ENCODE measurements at places on chromosomes 2 and 18.

DNA sequence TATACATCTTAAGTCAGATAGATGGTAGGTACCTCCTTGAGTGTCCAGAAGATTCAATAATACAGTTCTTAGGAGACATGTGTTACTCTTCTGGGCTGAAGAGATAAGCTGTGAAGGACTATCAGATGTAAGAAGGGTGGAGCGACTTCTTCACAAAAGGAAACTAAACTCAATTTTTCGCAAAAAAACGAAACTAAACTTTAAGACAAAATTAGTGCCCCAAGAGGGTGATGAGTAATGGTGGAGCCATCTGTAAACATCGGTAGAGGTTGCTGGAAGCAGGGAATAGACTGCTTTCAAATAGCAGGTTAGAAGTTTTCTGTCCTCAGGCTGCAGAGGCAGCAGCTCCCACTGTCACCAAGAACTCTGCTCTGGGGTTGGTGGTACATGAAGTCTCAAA is 111.6 kb upstream of the TACR1 start:
- DNase-seq: no peak

GRCh38 chr2:198144660-198145059 is 340.3 kb downstream of the PLCL1 start:
- no peak for DNase-seq

DNA sequence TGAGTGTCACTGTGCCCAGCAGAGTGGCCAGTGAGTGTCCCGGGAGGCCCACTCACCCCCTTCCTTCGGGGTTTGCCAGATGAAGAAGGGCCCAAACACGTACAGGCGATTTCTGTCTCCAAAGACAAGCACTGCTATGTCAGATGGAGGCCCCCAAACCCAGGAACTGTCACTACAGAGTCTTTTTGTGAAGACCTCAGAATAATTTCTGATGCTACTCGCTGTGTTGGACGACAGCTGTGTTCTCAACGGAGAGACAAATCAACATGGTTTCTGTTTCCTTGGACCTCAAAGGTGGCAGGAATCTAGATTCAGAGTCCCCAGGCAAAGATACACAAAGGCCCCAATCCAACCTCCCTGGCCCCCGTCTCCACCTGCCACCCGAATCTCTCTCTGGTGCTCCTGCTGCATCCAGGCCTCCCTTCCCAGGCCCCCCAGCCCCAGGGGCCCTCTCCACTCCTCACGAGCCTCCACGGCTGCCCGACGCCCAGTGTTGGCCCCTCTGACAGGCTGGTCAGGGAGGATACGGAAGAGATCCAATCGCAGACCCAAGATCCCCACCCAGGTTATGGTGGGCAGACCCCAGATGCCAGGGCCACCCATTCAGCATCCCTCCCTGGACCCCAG is 2.4 kb upstream of the GPR17 start:
- no peak for DNase-seq

DNA sequence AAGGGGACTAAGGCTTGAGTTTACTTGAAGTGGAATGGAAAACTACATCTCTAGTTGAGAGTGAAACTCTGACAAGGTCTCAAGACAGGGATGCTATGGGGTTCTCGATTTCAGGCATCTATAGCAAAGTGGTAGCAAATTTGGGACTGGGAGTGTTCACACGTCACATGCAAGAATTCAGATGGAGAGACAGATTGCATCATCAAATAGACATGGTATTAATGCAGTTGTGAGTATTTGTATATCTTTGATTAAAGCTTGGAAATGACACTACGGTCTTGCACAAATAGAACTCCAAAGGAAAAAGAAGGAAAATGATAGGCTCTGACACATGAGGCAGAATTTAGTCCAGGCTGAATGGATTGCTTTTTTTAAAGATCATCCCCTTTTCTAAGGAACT is 1061.6 kb upstream of the FANCL start:
- no peak for DNase-seq

- DNase-seq: no peak
These were observed 20.4 kb downstream of the REV1 start for GRCh38 chr2:99469394-99469793.

GRCh38 chr18:46393230-46393629 is 263.8 kb downstream of the LOXHD1 start:
- no peak for DNase-seq

DNA sequence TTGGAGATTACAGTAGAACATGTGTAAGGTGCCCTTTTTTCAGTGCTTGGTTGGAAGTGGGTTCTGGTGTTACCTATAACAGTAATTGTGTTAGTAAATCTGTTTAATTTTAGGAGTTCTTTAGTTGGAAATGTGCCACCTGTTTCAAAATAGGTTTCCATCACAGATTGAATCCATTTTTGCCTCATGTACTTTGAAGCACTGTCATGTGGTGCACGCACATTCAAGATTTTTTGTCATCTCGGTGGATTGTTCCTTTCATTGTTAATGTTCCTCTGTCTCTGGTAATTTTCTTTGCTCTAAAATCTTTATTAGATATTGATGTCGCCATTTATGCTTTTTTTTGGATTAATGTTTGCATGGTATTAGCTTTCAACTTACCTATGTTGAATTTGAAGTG is 1.3 kb downstream of the ATP9B start:
- DNase-seq: no peak

GRCh38 chr2:173387079-173387478 is 32.4 kb downstream of the CDCA7 start:
- DNase-seq: no peak

DNA sequence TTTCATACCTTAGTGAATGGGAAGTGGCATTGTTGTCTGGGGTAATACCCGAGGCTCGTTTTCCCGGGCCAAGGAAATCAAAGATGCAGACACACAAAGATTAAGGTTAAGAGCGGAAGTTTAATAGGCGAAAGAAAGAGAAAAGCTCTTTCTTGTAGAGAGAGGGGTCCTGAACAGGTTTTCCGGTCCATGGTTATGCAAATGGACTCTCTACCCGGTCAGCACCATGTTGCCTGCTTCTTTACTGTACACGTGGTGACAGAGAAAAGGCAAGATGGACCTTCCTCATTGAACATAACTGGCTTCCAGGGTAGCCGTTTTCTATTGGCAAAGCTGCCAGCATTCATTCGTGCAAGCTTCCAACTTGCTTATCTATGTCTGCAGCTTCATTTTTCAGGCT is 2063.5 kb downstream of the SUCLG1 start:
- no peak for DNase-seq

DNA sequence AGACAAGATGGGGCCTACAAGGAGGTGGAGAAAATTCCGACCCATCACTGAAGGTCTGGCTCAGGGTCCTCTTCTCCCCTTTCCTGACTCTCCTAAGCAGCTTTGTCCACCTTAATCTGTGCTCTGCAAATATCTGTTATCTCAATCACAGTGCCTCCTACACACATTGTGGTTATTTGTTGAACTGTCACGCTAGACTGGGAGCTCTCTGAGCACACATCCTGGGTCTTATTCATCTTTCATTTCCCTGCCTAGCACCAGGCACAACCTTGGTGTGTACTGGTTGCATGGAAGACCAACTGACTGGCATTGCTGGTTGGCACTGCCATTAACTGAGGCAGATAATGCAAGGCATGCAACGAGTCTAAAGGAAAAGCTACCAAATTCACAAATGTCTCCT is 122.9 kb upstream of the ST6GAL2 start:
- no peak for DNase-seq

- DNase-seq: no peak
These were observed 70.2 kb downstream of the ACAA2 start for GRCh38 chr18:49743117-49743567.

DNA sequence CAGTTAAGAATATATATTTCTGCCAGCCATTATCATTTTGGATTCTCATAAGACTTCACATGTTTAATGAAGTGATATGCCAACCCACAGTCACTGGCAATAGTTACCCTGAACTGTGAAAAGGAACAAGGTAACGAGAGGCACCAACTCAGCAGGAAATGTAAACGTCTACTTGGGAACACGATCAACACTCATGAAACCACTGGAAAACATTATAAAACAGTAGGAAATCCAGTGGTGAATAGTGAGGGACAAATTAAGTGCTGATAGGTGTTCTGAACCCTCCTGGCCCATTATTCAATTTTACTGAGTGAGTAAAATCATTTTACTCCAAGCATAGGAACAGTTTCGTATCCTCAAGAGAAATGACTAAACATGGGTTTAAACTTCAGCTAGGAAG is 17.1 kb downstream of the CCDC68 start:
- DNase-seq: no peak

GRCh38 chr2:16650287-16651249 is 15.1 kb downstream of the CYRIA start:
- no peak for DNase-seq
